ENCODE measurements at places on chromosomes 6 and 20.

GRCh38 chr20:46000262-46000996 is 8.3 kb upstream of the MMP9 start:
- DNase-seq, result no peak

DNA sequence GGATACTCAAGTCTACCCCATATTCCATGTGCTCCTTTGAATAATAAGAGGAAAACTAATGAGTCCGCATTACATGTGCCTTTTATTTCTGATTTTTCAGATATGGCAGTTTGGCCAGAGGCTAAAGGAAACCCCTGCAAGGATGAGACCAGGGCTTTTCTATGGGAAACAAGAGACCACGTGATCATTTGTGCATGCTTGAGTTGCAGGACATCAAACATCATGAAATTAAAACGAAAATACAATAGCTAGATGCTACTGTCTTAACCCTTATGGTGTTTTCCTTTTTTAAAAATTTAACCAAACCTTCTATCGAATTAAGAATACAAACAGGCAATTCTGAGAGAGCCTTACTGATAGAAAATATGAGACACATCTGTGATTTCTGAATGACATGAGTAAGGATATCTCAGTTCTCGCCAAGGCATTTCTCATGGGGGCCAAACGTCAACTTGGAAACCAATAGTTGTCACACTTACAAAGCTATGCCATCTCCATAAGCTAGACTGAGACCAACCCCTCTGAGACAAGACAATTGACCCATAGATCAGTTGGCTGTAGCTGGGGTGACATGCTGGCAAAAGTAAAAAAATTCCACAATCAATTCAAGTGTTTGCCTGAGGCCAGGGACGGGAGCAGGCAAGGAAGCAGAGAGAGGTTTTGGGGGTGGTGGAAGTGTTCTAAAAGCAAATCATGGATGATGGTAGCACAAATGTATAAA is 52.8 kb downstream of the RIPOR2 start:
- no peak for DNase-seq

- no peak for DNase-seq
Measured at GRCh38 chr6:168992446-168993144, 261.1 kb downstream of the THBS2 start.

GRCh38 chr6:161635975-161636374 is 362.1 kb upstream of the AGPAT4 start:
- no peak for DNase-seq

- no peak for DNase-seq
Measured at GRCh38 chr6:46299253-46299652, 128.5 kb upstream of the ENPP5 start.

DNA sequence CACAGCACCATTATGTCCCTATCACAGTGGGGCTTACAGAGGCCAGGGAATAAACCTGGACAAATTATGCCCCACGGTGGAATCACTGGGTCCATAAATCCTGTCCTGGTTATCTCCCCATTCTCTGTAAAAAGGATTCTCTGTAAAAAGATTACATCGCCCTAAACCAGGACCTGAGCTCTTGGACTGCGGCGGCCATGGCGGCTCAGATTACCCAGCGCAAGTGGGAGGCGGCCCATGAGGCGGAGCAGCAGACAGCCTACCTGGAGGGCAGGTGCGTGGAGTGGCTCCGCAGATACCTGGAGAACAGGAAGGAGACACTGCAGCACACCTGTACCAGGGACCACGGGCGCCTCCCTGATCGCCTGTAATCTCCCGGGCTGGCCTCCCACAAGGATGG is 8.4 kb upstream of the HLA-A start:
- no peak for DNase-seq

DNA sequence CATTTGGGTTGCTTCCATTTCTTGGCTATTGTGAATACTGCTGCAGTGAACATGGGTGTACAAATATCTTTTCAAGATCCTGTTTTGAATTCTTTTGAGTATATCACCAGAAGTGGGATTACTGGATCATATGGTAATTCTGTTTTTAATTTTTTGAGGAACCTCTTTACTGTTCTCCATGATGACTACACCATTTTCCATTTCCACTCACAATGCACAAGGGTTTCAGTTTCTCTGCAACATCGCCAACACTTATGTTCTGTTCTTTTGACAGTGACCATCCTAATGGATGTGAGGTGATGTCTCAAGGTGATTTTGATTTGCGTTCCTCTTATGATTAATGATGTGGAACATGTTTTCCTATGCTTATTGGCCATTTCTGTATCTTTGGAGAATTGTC is 214.4 kb upstream of the ZFP64 start:
- DNase-seq, result no peak

- no peak for DNase-seq
Measured at GRCh38 chr6:19880066-19880465, 42.9 kb downstream of the ID4 start.

GRCh38 chr6:118708055-118708454 is 56.7 kb upstream of the CEP85L start:
- DNase-seq, result no peak

DNA sequence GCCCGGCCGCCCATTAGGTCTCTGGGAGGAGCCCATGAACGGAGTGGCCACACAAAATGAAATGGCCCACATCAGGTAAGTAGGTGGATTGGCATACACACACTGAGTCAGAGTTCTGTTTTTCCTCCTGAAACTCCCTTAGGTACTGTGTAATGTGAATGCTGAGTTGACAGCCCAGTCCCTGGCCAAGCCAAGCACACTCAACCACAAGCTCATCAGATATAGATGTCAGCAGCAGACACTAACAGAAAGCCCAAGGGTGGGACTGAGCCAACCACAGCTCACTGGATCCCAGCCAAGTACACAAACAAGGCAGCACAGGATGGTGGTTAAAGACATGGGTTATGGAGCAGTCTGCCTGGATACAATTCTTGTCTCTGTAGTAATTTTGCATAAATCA is 403.4 kb downstream of the GJA1 start:
- no peak for DNase-seq

GRCh38 chr6:111171577-111172400 is 84.5 kb downstream of the SLC16A10 start:
- DNase-seq, result no peak

DNA sequence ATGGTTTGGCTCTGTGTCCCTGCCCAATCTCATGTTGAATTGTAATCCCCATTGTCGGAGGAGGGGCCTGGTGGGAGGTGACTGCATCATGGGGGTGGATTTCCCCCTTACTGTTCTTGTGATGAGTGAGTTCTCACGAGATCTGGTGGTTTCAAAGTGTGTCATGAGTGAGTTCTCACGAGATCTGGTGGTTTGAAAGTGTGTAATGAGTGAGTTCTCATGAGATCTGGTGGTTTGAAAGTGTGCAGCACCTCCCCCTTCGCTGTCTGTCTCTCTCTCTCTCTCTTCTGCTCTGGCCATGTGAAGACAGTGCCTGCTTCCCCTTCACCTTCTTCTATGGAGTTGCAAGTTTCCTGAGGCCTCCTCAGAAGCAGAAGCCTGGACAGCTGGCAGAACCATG is 87.6 kb downstream of the MYLK4 start:
- no peak for DNase-seq

- DNase-seq, result no peak
Measured at GRCh38 chr6:170181338-170181690, 109.6 kb downstream of the DLL1 start.

DNA sequence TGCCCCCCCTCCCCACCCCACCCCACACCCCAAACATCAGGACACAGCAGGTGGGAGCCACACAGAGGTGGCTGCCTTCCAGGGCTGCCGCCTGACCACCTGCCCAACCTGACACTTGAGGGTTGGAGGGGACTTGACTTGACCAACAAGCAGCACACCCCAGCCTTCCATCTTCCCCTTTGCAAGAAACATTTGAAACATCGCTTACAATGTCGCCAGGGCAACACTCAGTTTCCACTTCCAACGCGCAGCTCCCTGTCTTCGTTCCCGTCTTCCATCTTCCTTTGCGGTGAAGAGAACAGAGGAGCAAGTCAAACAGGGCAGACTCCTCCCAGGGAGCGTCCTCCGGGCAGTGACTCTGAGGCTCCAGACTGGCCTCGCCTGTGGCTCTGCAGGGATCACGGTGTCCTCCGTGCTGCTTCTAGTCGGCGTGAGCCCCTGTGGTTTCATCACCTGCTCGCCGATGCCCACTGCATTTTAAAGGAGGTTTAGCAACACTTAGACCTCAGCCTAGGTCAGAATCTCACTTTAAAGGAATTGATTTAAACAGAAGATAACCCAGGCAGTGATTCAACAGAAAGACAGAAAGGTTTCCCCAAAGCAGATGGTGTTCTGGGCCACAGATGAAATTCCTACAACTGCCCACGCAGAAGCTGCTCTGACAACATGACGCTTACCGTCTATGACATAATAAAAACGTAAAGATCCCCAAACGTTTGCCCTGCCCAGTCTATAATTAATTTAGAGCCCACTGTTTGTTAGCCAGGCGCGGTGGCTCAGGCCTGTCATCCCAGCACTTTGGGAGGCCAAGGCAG is 130.8 kb downstream of the TAF4 start:
- DNase-seq, result no peak

- DNase-seq, result no peak
Measured at GRCh38 chr20:43331906-43332305, 125.8 kb upstream of the SRSF6 start.
